Psoas muscle (tissue), 8 donors: ENCODE measurements at places on chromosomes 3 and 15. TPM values are rescaled to one million over a fixed set of nuclear protein-coding genes. Genes with fewer than 3 reads are reported as not detected.
A peak's percentile ranks its signal among the peaks of the same experiment; 100 is the strongest.

DNA sequence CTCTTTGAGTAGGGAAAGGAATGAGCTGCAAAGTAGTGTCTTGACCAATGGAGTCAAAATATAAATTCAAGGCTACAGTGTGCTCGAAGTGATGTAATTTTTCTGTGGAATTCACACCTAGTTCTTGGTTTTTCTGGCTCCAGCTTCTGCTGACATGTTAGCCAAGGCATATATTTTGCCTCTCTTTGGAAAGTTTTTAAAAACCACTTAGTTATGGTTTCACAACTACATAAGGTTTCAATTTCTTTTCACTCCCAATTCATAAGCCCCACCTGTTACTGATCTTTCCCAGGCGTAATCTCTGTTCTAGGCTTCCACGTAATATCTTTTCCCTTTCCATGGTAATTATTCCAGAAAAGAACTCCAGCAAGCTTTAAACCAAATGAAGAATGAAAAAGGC, 46.9 kb downstream of the GADL1 start:
- peak overlapping the region; percentile 87 for H3K27ac ChIP-seq
- H3K4me1 ChIP-seq, result peaks cover 27% of the 10 kb centered on the region
- H3K27me3 ChIP-seq, result no peaks in the 10 kb centered on the region
- H3K4me3 ChIP-seq, result peak overlapping the region; percentile 13
- no peak for DNase-seq

- no peaks in the 10 kb centered on the region for H3K27me3 ChIP-seq
- H3K4me1 ChIP-seq, result no peaks in the 10 kb centered on the region
- H3K4me3 ChIP-seq, result no peak overlapping the region
- DNase-seq, result no peak
- H3K36me3 ChIP-seq, result no peaks in the 10 kb centered on the region
- H3K27ac ChIP-seq, result no peak overlapping the region
Measured at GRCh38 chr3:104137116-104137515, 1229.6 kb upstream of the ALCAM start.

GRCh38 chr3:67461667-67462142, 192.7 kb downstream of the SUCLG2 start:
- no peaks in the 10 kb centered on the region for H3K4me1 ChIP-seq
- H3K4me3 ChIP-seq, result no peak overlapping the region
- H3K27me3 ChIP-seq, result no peaks in the 10 kb centered on the region
- H3K36me3 ChIP-seq, result no peaks in the 10 kb centered on the region
- H3K27ac ChIP-seq, result no peak overlapping the region

GRCh38 chr15:66232267-66232625, 21.3 kb downstream of the MEGF11 start:
- no peaks in the 10 kb centered on the region for H3K4me1 ChIP-seq
- DNase-seq, result no peak
- no peaks in the 10 kb centered on the region for H3K36me3 ChIP-seq
- no peak overlapping the region for H3K4me3 ChIP-seq
- H3K27me3 ChIP-seq, result peaks cover 4% of the 10 kb centered on the region

GRCh38 chr3:3305841-3306240, 126.3 kb upstream of the CRBN start:
- H3K4me3 ChIP-seq, result no peak overlapping the region
- H3K4me1 ChIP-seq, result no peaks in the 10 kb centered on the region
- no peaks in the 10 kb centered on the region for H3K36me3 ChIP-seq
- no peaks in the 10 kb centered on the region for H3K27me3 ChIP-seq
- DNase-seq, result no peak

- H3K4me3 ChIP-seq, result no peak overlapping the region
- H3K27me3 ChIP-seq, result no peaks in the 10 kb centered on the region
- no peak for DNase-seq
Measured at GRCh38 chr3:32435911-32436815, 44.5 kb downstream of the CMTM7 start.

DNA sequence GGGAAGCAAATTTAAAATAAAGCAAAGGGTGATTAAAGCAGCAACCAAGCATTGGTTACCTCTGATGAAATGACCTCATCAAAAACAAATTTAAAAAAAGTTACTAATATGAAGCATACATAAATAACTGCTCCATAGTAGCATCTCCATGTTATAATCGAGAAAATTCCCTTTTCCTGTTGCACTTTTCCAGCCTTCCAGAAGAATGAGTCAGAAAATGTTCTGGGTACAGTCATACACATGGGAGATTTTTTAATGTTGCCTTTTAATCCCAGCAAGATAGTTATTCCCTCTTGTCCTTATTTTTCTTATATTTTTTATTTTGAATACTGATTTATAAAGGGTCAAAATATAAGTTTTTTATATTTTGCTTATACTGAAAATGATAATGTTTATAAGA, 2.6 kb upstream of the TMCO5A start:
- H3K36me3 ChIP-seq, result no peaks in the 10 kb centered on the region
- no peak for DNase-seq
- no peak overlapping the region for H3K27ac ChIP-seq
- no peaks in the 10 kb centered on the region for H3K27me3 ChIP-seq
- no peaks in the 10 kb centered on the region for H3K4me1 ChIP-seq

GRCh38 chr15:91909574-91909973, 56.1 kb downstream of the SLCO3A1 start:
- no peaks in the 10 kb centered on the region for H3K36me3 ChIP-seq
- H3K4me3 ChIP-seq, result no peak overlapping the region
- no peaks in the 10 kb centered on the region for H3K4me1 ChIP-seq
- H3K27me3 ChIP-seq, result no peaks in the 10 kb centered on the region
- H3K27ac ChIP-seq, result no peak overlapping the region
- no peak for DNase-seq

DNA sequence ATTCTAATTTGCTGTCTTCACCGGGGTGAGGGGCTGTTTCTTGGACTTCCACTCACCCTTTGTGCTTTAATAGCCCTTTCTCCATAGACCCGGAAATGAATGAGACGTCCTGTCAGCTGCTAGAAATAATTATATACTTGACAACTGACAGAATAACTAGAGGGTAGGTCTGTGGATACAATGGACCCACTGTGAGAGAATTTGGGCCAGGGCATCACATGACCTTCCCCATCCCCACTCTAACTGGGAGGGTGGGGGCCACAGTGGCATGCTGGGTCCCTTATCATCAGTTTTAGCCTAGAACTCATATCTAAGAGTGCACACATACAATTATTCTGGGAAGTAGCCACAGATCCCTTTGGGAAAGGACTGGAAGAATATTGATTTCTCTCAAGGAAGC, 25.9 kb upstream of the MINAR1 start:
- no peaks in the 10 kb centered on the region for H3K36me3 ChIP-seq
- H3K27ac ChIP-seq, result no peak overlapping the region
- H3K27me3 ChIP-seq, result no peaks in the 10 kb centered on the region
- no peak overlapping the region for H3K4me3 ChIP-seq
- DNase-seq, result no peak

DNA sequence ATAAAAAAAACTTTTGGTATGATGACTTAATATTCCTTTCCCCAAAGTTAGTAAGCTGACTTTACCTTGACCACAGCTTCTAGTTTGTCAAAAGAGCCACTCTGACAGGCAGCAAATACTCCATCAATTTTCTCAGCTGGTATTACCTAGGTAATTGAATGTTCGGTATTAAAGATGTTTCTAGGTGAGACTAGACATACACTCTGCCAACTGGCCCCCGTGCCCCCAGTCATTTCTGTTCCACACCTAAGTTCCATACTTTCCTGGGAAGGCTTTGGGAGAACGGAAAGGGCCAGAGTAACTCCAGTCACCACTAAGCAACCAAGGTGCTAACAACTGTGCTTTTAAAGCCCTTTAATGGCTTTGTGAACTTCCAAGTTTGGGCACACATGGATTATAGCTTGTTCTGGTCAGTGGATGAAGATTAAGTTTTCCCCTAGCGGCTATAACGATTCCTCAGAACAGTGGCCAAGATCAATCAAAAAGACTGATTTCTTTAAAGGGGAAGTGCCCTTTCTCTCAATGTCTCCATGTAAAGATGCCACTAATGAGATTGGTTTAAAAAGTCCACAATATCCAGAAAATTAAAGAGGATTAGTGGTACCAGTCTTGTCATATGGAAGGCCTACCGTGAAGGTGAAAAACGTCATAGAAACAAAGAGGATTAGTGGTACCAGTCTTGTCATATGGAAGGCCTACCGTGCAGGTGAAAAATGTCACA, 7.0 kb downstream of the EIF4A2 start:
- no peak for DNase-seq
- no peak overlapping the region for H3K27ac ChIP-seq
- H3K36me3 ChIP-seq, result peaks cover 28% of the 10 kb centered on the region
- H3K27me3 ChIP-seq, result no peaks in the 10 kb centered on the region
- peaks cover 39% of the 10 kb centered on the region for H3K4me1 ChIP-seq

DNA sequence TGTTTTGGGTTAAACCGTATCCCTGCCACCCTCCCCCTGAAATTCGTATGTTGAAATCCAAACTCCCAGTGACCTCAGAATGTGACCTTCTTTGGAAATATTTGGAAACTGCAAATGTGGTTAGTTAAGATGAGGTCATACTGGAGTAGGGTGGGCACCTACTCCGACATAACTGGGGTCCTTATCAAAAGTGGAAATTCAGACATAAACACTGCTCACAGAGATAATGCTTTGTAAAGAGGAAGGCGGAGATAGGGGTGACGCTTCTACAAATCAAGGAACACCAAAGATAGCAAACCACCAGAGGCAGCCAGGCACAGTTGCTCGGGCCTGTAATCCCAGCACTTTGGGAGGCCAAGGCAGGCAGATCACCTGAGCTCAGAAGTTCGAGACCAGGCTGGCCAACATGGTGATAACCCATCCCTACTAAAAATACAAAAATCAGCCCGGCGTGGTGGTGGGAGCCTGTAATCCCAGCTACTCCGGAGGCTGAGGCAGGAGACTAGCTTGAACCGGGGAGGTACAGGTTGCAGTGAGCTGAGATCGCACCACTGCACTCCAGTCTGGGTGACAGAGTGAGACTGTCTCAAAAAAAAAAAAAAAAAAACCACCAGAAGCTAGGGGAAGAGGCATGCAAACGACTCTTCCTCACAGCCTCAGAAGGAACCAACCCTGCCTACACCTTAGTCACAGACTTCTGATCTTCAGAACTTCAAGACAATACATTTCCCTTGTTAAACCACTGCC, 51.1 kb upstream of the CHD2 start:
- H3K27me3 ChIP-seq, result no peaks in the 10 kb centered on the region
- H3K4me3 ChIP-seq, result no peak overlapping the region
- no peak overlapping the region for H3K27ac ChIP-seq
- H3K36me3 ChIP-seq, result no peaks in the 10 kb centered on the region
- no peak for DNase-seq
- no peaks in the 10 kb centered on the region for H3K4me1 ChIP-seq

DNA sequence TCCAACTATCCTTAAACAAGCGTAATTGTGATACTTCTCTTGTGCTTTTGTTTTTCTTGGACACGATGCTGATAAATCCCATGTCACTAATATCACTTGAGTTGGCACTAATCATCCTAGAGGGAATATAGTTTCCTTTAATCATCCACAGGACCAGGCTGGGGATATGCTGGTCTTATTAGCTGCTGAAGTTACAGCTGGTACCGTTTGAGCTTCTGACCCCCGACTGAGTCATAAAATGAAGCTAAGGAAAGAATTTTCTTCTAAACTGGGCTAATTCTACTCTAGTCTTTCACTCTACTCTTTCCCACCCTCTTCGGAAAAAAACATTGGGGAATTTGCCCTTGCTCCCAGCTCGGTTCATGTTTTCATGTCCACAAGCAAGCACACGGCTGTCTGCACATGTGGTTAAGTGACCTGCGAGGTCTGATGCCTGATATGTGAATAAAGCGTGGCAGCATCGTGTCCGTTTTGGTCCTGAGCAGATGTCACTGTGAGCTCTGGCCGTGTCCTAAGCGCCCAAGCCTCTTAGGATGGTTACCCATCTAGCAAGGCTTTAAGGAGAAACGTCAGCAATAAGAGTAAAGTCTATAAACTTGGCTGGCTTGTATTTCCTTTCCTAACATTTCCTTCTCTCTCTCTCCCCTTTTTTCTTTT, 223.7 kb downstream of the ITPR1 start:
- H3K27ac ChIP-seq, result peak overlapping the region; percentile 47
- H3K27me3 ChIP-seq, result no peaks in the 10 kb centered on the region
- peaks cover 37% of the 10 kb centered on the region for H3K4me1 ChIP-seq

DNA sequence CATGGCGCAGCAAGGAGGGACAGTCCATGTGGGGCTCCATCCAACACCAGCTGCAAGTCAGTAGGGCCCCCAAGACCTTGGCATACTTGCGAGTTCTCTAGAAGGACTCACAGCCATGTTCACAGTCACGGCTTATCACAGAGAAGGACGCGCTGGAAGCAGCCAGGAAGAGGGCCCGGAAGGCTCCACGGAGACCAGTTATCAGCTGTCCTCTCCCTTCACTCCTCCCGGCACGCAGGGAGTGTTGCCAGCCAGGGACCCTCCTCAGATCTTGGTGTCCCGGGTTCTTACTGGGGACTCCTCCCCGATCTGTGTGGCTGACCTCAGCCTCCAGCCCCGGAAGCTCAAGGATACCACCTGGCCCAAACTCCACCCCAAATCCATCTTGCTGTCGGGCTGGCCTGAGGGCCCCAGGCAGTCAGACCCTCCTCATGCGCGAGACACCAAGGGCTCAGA, 68.0 kb downstream of the SLTM start:
- H3K4me1 ChIP-seq, result no peaks in the 10 kb centered on the region
- H3K27me3 ChIP-seq, result no peaks in the 10 kb centered on the region
- H3K27ac ChIP-seq, result no peak overlapping the region
- no peak for DNase-seq

DNA sequence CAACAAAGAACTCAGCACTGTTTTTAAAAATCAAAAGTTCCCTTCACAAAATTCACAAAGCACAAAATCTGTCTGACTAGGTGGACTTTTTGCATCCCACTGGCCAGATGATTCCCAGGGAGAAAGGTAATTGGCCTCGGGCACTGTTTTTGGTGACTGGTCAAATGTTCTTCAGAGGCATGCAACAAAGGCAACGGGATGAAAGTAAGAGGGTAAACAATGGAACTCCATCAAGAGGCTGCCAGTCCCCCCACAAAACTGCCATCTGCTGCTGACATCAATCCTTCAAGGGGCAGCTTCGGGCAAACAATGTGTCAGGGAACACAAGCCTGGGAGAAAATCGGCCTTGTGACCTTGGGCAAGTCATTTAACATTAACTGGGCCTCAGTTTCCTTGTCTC, 3.3 kb downstream of the SRGAP3 start:
- no peaks in the 10 kb centered on the region for H3K27me3 ChIP-seq
- DNase-seq, result no peak
- no peak overlapping the region for H3K4me3 ChIP-seq

The ERICH6 gene
- not detected for total RNA-seq

The CSPG5 gene
- total RNA-seq, result 0.32 TPM

The BCL2A1 gene
- total RNA-seq, result 1.2 TPM

The HYAL1 gene
- total RNA-seq, result 16.7 TPM

The HOMER2 gene
- 101 TPM for total RNA-seq

The PDIA5 gene
- total RNA-seq, result 6.4 TPM

The PSTPIP1 gene
- total RNA-seq, result 2.1 TPM

The LRRC31 gene
- total RNA-seq, result not detected

The LRRFIP2 gene
- 163 TPM for total RNA-seq

The ZNF501 gene
- total RNA-seq, result 3.4 TPM

The CD200R1 gene
- total RNA-seq, result 0.79 TPM

The CADM2 gene
- 15.7 TPM for total RNA-seq
